ENCODE measurements at places on chromosomes 1 and 21. TPM values are rescaled to one million over a fixed set of nuclear protein-coding genes. Genes with fewer than 3 reads are reported as not detected.

KRTAP13-4 gene
- not detected for total RNA-seq

GRCh38 chr1:221723018-221723847, 18.7 kb downstream of the DUSP10 start:
- no peak for ATAC-seq

DNA sequence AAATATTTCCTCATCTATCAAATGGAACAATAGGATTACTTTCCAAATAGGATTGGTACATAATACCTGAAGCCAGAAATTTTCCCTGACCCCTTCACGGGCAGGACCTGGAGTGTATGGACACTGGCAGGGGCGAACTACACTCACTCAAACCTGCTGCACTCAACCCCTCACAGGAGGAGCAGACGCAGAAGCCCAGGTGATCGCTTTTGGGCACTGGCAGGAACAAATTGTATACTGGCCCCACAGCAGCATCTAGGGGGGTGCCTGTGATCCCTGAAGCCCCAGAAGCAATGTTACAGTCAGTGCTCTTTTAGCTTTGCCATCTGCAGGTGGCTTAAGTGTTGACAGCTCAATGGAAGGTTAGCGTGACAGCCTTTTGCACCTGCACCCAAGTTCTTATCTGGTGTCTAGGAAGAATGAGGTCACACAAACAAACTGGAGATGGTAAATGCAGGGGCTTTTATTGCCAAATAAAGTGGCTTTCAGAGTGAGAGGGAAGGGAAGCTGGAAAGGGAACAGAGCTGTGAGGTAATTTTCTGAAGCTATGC, 199.2 kb upstream of the NEGR1 start:
- no peak for ATAC-seq

- no peak for ATAC-seq
These were observed 21.9 kb upstream of the NEK2 start for GRCh38 chr1:211697356-211697755.

GRCh38 chr1:147292631-147293251, 50.3 kb downstream of the CHD1L start:
- ATAC-seq, result no peak

ADORA3 gene
- 5.2 TPM for total RNA-seq

IGSF8 gene
- total RNA-seq, result 19.8 TPM

TTC24 gene
- total RNA-seq, result not detected

DNA sequence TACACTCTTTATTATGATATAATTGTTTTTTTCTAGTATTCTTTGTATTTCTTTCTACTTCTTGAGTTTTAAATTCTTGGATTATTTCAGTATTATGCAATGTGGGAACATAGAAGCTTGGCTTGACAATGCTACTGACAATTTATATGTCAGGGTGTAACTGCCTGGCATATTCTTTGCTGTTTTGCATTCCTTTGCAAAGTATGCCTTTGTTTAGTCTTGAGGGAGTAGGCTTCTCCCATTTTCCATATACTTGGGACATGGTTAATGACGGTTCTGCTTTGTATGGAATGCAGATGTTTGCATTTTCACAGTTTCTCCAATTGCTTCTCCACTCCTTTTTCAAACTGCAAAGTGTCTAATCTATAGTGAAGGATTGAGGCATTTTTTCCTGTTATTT, 109.8 kb downstream of the HMCN1 start:
- ATAC-seq, result no peak

GRCh38 chr1:244615301-244615700, 37.6 kb upstream of the DESI2 start:
- no peak for ATAC-seq

- no peak for ATAC-seq
These were observed 18.6 kb downstream of the NDUFS5 start for GRCh38 chr1:39044762-39045161.

DNA sequence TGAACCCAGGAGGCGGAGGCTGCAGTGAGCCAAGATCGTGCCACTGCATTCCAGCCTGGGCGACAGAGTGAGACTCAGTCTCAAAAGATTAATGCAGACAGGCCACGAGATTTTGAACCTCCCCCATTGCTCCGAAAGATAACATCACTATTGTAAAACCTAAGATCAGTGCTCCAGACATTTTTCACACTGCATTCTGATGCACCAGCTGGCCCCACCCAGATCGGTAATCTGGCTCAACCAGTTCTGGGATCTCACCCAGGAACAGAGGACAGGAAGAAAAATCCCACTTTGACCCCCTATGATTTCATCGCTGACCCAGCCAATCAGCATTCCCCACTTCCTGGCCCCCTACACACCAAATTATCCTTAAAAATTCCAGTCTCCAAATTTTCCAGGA, 10.7 kb upstream of the CSRP1 start:
- no peak for ATAC-seq

DNA sequence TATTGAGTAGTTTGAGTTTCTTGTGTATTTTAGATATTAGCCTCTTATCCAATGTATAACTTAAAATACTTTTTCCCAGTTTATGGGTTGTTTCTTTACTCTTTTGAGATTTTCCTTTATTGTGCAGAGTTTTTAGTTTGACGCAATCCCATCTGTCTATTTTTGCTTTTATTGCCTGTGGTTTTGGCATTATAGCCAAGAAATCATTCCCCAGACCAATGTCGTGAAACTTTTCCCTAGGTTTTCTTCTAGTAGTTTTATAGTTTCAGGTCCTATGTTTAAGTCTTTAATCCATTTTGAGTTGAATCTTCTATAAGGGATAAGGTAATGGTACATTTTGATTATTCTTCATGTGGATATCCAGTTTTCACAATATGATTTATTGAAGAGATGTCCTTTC, 87.6 kb downstream of the LEPR start:
- ATAC-seq, result no peak

GRCh38 chr1:220827445-220828178, 40.9 kb downstream of the MTARC1 start:
- ATAC-seq, result no peak

DNA sequence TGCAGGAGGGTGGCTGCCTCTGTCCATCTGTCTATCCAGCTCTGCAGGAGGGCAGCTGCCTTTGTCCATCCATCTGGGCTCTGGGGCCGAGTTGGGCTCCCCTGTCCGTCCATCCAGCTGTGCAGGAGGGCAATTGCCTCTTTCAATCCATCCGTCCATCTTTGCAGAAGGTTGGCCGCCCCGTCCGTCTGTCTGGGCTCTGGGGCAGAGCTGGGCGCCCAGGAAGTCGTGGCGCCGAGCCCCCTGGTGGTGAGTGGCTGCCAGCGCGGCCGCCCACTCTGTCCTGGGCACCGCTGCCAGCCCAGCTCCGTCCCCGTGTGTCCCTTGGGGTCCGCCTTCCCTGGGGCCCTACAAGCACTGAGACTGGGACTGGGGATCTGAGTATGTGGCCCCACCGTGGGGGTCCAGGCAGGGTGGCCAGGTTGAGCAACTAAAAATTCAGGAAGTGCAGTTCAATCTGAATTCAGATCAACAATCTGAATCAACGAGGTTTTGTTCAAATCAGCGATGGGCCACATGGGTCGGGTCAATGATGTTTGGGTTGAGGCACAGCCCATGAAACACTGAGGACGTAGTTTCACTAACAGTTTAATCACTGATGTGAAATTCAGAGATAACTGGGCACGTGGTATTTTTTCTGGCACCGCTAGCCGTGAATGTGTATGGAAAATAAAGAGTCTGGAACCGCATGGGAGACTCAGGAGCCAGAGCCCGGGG, 99.1 kb upstream of the ACTRT2 start:
- ATAC-seq, result no peak
